ENCODE measurements at places on chromosomes 13 and 19.

- ATAC-seq: no peak
Observed at GRCh38 chr13:42686165-42686564, 95.2 kb upstream of the FAM216B start.

DNA sequence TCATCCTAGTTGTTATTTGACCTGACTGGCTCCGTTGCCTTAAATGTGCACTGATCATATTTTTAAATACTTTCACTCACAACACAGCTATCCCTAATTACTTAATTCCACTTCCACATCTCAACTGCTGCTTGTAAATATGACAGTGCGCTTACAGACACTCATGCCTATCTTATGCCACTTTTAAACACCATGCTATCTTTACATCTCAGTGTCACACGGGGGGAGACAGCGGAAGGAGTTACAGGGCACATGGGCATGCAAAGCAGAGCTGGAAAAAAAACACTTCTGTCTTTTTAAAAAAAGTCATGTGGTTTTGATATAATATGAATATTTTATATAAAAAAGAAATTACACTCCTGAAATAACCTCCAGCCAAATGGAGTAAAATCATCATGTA lies 44.1 kb downstream of the SMAD9 start:
- no peak for ATAC-seq

- ATAC-seq: no peak
Observed at GRCh38 chr13:42859760-42860159, 78.4 kb downstream of the FAM216B start.

DNA sequence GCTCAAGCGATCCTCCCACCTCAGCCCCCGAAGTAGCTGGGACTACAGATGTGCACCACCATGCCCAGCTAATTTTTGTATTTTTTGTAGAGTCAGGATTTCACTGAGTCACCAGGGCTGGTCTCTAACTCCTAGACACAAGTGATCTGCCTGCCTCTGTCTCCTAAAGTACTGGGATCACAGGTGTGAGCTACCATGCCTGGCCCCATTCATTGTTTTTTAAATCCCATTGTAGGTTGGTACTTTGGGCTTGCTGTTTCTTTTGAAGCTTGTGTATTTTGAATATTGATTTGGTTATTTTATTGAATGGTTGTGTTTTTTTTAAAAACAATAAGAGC lies 26.7 kb downstream of the ZMYM2 start:
- ATAC-seq: peak; percentile 56

DNA sequence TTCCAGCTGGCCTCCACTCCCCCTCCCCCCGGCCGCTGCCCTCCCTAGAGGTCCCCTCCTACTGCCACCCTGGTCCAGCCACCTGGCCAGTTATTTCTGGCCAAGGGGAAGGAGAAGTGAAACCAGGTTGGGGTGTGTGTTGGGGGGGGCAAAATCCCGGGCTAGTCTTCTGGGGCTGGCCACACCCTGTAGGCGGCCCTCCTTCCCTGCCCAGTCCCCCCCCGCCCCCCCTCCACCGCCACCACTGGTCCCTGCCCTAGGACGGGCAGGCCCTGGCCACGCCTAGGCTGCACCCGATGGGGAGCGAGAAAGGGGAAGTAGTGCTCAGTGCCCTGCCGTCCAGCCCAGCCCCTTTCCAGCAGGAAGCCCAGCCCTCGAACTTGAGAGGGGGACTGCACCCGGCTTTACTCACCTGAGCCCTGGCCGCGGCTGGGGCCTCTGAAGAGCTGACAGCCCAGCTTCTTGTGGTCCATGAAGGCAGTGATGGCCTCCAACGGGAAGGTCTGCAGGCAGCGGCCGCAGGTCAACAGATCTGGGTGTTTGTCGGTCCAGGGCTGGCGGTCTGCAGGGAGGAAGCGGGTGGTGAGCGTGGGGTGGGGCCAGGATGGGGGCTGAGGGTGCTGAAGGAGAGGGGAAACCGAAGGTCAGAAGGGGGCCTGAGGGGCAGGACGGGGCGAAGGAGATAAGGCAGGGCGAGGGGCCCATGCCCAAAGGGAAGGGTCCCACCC lies 813 bp downstream of the ZNF296 start:
- ATAC-seq: peak; percentile 12

DNA sequence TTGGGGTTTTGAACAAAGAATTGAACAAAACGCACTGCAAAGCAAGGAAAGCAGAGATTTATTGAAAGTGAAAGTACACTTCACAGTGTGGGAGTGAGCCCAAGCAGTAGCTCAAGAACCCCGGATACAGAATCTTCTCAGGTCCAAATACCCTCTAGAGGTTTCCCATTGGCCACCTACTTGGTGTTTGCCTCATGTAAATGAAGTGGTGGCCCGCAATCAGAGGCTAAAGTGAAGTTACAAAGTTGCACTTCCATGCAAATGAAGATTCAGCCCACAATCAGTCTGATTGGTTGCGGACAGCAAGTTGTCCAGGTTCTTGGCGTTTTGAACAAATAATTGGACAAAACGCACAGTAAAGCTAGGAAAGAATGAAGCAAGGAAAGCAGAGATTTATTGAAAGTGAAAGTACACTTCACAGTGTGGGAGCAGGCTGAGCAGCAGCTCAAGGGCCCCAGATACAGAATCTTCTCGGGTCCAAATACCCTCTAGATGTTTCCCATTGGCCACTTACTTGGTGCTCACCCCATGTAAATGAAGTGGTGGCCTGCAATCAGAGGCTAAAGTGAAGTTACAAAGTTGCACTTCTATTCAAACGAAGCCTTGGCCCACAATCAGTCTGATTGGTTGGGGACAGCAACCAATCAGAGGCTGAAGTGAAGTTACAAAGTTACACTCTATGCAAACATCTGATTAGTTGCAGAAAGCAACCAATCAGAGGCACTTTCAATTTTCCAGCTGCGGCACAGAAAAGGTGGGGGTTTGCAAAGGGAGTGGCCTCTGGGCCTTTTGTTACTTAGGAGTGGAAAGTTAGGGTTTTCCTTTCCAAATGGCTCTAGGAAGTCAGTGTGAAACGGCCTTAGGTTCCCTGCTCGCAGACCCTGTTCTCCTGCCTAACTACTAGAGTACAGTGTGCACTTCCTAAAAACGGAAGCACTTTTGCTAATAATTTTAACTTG lies 4.8 kb upstream of the TM9SF2 start:
- ATAC-seq: peak; percentile 14
